ENCODE measurements at places on chromosomes 2 and 18.

- DNase-seq = no peak
Measured at GRCh38 chr18:3494245-3494526, 44.2 kb downstream of the TGIF1 start.

DNA sequence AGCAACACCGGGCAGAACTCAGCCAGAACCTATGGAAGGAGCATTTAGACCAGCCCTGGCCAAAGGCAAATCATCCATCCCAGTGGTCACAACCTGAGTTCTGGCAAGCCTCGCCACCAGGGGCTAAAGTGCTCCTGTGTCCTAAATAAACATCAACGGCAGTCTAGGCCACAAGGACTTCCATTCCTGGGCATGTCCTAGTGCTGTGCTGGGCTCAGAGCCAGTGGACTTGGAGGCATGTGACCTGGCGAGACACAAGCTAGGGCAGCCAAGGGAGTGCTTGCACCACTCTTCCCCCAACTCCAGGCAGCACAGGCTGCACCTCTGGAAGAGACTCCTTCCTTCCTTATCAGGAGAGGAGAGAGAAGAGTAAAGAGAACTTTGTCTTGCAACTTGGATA lies 69.0 kb downstream of the ST6GAL2 start:
- DNase-seq = no peak

DNA sequence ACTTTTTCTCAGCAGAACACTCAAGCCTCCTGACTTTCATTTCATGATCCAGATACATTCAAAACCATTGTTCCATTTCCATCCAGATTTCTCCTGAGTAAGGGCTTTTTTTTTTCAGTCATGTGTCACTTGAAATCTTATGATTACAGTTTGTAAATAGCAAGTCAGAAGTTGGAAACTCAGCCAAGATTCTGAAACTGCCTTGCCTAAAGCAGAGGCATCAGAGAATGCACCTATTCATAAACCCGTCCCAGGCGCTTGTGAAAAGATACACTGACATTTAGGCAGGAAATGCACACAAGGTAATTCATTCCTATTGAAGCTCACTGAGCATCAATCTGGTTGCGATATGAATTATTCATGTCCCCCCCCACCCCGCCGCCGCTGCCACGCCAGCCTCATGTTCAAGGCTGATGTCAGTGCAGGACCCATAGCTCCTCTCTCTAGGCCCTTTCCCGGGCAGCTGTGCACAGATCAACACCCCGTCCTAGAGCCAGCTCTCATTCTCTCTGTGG lies 30.4 kb upstream of the MGAT4A start:
- no peak for DNase-seq

DNA sequence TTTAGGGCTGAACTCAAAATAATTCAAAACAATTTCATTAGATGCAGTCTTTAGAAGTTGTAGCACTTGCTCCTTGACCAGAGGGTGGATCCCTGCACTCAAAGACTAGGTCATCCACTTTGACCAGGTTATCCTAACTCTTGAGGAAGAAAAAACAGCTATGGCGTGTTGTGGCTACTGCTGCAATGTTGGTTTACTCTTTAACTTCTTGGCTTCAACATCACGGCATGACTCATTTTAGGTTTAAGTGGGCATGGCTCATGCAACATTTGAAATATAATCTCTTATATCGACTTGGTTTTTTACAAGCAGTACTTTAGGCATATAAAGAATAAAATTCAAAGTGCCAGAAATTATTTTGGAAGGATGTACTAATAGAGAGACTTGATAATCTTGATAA lies 35.4 kb downstream of the ANKRD29 start:
- no peak for DNase-seq

DNA sequence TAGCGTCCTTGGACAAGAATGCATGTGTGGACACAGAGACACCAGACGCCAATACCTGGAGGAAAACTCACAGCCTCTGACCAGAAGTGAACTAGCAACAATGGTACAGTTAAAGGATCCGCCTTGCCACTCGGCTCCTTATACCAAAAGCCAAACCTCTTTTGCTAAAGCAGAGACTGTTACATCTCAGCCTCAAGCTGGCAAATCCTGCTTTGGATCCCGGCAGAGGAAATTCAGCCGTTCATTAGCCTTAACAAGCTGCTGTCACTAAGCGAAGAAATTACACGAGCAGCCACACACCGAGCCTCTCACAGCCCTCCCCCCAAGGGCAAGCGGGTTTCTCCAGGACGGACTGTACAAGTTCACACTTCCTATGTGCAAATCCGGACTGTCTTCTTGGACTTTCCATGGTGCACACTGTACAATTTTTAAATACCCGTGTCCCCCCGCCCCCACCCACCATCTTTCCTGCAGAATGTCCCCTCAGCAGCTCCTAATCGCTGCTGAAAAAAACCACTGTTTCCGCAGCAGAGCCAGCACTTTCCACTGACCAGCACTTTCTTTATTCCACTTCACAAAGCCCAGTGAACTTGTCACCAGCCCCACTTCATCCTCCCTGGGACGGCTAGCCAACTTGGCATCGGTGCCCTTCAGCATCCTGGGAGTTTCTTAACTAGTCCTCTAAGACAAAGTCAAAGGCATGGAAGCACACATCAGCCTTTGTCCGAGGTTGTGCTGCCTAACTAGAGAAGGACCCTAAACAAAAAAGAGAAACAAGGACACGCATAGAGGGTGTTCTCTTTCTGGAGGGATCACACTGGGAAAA lies 1.5 kb downstream of the KLF7 start:
- no peak for DNase-seq

DNA sequence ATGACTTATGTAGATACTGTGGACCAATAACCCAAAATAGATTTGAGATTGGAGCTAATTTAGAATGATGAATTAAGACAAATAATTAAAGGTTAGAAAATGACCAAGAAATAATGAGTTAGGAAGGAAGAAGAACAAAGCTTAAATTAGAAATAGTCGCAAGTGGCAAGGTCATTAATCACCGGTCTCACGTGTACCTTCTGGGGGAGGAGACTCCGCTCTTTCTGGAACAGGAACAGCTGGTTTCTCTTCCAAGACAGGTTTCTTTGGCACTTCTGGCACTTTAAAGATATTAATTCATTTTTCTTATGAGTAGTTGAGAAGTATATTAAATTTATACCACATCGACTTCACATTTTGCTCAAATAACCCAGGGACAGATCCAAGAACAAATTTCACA lies 156.7 kb downstream of the TTN start:
- DNase-seq = no peak

DNA sequence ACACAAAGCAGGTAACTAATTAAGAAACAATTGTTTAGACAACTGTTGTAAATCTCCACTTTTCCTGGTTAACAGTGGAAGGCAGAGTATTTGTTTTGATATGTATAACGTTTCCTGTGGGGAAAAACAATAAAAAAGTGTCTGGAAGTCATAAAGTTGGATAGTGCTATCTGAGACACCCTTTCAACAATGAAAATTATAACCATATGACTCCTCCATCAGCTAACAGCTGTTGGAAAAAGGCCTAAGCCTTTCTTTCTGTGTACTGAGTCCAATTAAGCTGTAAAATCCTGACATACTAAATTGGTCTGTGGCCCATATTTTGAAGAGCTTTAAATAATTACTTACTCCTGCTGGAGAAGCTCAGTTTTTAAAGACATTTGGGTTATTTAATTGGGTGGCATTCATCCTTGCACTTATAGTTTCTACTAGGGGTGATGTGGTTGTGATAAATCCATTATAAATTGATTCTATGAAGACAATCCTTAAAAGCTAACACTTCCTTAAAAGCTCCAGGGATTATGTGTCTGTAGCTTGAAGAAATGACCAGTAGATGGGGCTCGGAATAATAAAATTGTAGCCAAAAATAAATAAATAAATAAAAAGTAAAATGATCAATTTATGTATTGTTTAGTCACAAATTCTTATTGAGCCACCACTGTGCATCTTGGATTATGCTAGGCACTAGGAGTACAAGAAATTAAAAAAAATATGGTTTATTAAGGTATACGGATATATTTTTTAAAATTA lies 698.1 kb upstream of the NXPH2 start:
- no peak for DNase-seq

DNA sequence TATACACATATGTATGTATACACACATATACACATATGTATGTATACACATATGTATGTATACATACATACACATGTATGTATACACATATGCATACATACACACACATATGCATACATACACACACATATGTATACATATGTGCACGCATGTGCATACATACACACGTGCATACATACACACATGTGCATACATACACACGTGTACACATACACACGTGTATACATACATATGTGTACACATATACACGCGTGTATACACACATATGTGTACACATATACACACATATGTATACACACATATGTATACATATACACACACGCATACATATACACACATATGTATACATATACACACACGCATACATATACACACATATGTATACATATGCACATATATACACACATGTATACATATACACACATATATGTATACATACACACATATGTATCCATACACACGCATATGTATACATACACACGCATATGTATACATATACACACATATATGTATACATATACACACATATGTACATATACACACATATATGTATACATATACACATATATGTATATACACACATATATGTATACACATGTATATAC lies 21.5 kb downstream of the NABP1 start:
- no peak for DNase-seq

DNA sequence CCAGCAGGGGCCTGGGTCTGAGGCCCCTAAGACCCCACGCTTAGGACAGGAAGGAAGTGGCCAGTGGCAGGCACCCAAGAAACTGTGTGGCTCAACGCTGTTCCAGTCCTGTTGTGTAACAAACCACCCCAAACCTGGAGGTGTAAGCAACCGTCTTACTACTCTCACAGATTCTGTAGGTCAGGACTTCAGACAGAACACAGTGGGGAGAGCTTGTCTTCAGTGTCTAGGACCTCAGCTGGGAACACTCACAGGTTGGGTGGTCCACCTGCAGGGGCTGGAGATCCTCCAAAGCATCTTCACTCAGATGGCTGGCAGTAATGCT lies 123.0 kb downstream of the KLHL29 start:
- no peak for DNase-seq

GRCh38 chr2:134122610-134123009 lies 131.3 kb upstream of the MGAT5 start:
- no peak for DNase-seq

- no peak for DNase-seq
Measured at GRCh38 chr2:83933749-83934148, 525.3 kb downstream of the SUCLG1 start.

- DNase-seq = no peak
Measured at GRCh38 chr2:86020984-86021383, 84.7 kb downstream of the POLR1A start.

DNA sequence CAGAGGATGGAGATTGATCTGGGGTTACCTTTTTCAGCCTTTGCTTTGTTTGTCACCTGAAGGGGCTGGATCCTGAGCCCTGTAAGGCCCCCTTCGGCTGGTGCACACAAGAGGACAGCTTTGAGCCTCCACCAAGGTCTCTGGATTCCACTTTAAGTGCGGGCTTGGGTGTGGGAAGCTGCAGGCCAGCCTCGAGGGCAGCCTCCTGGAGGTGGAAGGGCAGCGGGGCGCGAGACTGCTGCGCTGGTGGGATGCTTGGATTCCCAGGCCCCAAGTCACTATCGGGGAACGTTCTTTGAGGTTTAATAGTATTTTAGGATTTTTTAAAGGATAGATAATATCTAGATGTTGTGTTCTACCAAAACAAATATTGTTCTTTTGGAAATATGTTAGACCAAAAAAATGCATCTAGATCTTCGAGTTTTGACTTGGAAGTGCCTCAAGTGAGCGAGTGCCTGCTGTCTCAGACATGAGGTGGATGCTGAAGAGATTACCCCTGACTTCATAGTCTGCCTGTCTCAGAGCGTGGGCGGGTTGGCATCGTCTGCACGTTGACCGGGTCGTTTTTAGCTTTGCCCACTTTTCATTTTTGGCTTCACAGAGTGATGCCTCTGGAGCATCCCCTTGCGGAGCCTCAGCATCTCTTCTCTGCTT lies 113.8 kb downstream of the AGAP1 start:
- DNase-seq = no peak

GRCh38 chr2:146634230-146635097 lies 1210.4 kb upstream of the ACVR2A start:
- DNase-seq = peak; percentile 23
